ENCODE measurements at places on chromosomes 12 and 14.

- no peak for DNase-seq
These were observed 1.7 kb downstream of the PLEK2 start for GRCh38 chr14:67410313-67410712.

- DNase-seq, result no peak
These were observed 14.0 kb downstream of the ULK1 start for GRCh38 chr12:131908092-131909080.

- DNase-seq, result no peak
These were observed 645.2 kb downstream of the VRK1 start for GRCh38 chr14:97442363-97442762.

DNA sequence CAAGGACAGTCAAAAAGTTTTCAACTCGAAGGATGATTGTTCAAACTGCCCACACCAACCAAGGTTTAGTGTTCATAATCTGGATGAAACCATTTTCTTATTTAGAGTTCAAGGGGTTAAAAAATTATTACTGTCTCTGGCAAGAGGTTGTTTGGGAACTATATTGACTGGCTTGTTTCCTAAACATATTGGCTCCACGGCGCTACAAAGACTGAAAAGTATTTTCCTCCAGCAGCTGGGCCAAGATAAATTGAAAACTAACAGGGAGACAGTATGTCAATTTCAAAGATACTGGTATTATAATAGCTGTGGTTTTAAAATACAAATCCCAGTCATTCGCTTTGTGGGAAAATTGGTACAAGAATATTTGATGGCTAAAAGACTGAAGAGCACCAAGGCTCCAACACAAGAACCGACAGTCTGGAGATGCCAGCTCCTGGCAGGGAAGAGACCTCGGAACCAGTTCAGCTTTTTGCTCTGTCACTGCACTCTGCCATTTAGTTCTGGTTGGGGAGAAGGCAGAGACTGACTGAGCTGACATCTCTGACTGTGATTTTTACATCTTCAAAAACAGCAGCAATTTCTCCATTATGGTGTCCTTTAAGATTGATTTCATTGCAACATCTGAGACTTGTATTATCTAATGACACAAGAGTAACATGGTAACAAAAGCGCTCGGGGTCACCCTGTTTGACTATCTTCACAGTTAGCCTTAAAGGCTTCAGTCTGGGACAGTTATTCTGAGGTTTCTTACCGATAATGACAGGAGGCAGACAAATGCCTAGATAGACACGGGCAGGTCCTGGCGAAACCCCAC, 62.0 kb downstream of the ST8SIA1 start:
- DNase-seq, result no peak

DNA sequence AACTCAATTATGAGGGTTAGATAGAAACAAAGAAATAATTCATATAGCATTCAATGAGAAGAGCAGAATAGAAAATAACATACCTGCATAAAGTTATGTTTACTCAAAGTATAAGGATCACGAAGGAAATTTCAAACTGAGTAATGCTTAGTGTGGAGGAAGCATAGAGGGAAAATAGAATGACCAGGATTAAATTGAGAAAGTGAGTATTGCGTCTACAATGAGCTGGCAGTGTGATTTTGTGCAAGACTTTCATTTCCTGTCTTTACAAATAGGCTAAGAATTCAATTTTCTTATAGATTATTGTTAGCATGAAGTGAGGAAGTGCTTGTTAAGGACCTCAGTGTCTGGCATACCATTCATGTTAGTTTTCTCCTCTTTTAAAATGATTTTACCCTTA, 12.0 kb downstream of the ADGRD1 start:
- DNase-seq, result no peak

- DNase-seq, result no peak
These were observed 552.6 kb upstream of the ATP2B1 start for GRCh38 chr12:90261283-90261682.

- no peak for DNase-seq
These were observed 5.9 kb downstream of the KRT86 start for GRCh38 chr12:52280319-52280795.

GRCh38 chr12:68899251-68899771, 33.7 kb downstream of the CPM start:
- DNase-seq, result no peak

DNA sequence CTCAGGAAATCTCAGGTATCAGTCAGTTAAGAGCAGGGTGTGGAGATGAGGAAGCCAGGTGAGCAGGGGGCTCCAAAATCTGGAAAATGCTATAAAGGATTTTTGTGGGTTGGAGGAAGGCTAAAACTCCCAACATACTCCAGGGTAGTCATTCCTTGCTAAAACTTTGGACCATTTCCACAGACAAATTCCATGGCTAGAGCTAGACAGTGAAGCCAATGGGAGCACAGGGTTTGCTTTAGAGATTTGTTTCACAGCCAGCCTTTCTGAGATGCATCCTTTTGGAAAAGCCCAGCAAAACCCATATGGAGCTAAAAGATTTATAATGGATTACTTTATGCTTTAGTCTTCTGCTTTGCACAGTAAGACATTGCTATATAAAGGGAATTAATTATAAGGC, 146.5 kb downstream of the SAMD4A start:
- no peak for DNase-seq

DNA sequence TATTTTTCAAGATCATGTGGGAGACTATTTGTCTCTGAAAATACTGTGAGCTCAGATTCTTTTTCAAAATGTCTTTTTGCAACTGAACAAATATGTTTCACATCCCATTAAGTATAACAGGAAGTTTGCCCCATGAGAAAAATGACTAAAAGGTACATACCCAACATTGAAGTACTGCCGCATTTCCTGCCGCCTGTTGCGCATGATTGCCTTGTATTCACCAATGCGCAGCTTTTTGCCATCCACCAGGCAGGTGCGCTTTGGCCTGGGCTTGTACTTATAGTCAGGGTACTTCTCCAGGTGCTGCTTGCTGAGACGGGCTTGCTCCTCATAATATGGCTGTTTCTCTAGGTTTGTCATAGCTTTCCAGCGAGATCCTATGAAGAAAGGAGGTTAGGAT, 413.2 kb downstream of the SOX5 start:
- DNase-seq, result no peak

GRCh38 chr12:22409377-22410164, 75.1 kb upstream of the ST8SIA1 start:
- DNase-seq, result no peak

- DNase-seq, result no peak
These were observed 123.7 kb downstream of the SLC25A21 start for GRCh38 chr14:37048666-37049071.

DNA sequence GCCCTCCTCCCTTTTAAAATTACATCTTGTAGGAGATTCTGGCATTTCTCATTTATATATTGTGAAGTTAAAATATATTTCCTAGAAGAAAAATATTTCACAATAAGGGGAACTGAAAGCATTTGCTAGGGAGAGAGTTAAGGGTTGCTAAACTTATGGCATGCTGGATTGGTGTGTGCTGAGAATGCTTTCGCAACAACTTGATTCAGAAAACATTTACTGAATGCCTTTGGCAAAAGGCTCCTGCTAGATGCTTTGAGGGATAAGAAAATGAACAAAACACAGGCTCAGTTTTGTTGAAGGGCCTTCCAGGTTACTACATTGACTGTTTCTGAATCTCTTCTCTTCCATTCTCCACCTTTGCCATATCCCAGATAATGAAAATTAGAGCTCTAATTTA, 67.5 kb downstream of the DIP2B start:
- no peak for DNase-seq

DNA sequence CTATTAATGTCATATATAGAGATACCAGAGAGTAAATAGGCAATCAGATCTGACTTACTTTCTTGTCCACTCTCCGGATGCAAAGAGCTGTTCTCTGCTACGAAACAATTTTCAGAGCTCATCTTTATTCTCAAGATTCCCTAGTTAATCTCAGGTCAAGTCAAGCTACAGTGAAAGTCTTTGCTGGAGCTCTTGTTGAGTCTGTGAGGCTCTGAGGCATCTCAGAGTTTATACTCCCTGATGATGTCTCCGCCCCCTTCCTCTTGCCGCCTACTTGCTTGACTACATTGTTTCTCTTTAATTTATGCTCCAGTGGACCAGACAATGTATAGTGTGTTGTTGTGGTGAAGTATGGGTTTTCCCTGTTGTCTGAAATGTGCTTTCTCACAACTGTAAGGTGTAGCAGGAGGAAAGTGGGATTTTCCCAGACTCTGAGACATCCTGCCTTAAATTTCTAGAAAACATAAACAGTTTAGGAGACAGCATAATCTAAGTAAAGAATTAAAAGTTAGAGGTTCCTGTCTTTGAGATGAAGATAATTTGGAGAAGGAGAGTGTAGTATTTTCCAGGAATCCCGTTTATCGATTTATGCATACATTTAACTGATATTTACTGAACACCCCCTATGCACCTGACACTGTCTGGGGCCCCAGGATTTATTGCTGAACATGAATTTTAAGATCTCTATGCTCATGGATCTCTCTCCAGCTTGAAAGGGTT, at the start of gene CD69:
Gene CD69, minus strand, starts transcription at position 203 of the 720 bp plus-strand sequence. Its CDS starts 81 bp downstream, at position 122.
- no peak for DNase-seq

DNA sequence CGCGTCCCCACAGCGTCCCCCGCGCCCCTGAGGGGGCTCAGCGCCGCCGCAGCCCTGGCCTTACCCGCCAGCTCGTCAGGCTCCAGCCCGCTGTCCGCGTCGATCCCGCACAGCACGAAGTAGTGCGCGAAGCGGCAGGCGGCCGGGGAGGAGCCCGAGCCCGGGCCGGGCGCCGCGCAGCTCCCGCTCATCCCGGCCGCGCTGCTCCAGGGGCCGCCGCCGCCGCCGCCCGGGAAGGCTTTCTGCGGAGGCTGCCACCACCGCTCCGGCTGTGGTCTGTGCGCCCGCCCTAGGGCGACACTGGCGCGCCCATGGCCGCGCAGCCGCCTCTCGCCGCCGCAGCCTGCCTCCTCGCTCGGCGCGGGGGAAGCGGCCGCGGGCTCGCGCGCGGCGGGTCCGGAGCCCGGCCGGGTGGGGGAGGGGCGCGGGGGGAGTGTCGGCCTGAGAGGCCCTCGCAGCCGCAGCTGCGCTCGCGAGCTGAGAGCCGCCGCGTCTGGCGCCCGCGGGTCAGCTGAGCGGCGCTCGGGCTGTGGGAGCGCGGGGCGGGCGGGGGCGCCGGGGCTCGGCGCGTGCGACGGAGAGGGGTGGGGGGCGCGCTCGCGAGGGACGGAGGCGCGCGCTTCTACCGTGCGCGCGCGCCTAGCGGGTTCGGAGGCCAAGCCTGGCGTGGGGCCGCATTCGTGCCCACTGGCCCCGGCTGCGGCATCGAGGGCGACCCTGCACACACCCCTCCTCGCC, at the start of gene DENND5B:
Gene DENND5B, minus strand, starts transcription at position 495 of the 738 bp plus-strand sequence. Its CDS starts 304 bp downstream, at position 191.
- no peak for DNase-seq

- DNase-seq, result no peak
These were observed 11.8 kb downstream of the CD163L1 start for GRCh38 chr12:7431993-7432685.

GRCh38 chr12:52634266-52635056, 16.1 kb upstream of the KRT73 start:
- DNase-seq, result no peak

Data from stimulated activated CD8-positive, alpha-beta memory T cell treated with anti-CD3 and anti-CD28 coated beads, Interleukin-15, amount 100 ng/mL, for 24 hours (primary cell).